Chondrocyte (in vitro differentiated cells): ENCODE measurements at places on chromosomes 5 and 9. TPM values are rescaled to one million over a fixed set of nuclear protein-coding genes. Genes with fewer than 3 reads are reported as not detected.

Gene PCDHGA6
- total RNA-seq: 0.38 to 0.65 TPM (median 0.45 TPM) in 3 replicates

Gene KIF4B
- total RNA-seq: 0.07 TPM in 1 of 3 replicates, not detected in the others

Gene SAXO1
- 0.17 TPM in 1 of 3 replicates, not detected in the others for total RNA-seq

Gene SPATA6L
- 0.35 to 0.65 TPM (median 0.46 TPM) in 3 replicates for total RNA-seq

Gene WNT8A
- not detected in 3 replicates for total RNA-seq

DNA sequence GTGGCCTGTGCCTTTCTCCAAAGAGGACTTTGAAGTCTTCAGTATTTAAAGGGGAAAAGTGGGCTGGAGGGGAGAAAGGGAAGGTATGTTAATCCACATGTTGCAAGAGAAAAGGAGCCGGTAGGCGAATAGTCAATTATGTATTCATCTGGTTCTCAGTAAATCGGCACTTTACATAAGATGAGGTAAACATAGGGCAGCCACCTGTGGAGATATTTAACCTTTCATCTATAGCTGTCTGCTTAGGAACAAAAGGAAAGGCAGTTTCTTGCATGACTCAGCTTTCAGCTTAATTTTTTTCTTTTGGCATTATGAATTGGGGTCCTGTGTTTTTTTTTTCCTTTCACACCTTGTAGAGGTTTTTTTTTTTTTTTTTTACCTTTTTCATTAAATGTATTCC is 42.2 kb downstream of the FGD3 start:
- no peak overlapping the region for H3K27ac ChIP-seq
- H3K36me3 ChIP-seq: no peaks in the 10 kb centered on the region
- H3K4me1 ChIP-seq: peaks cover 9% of the 10 kb centered on the region
- H3K27me3 ChIP-seq: peaks cover 27% of the 10 kb centered on the region

DNA sequence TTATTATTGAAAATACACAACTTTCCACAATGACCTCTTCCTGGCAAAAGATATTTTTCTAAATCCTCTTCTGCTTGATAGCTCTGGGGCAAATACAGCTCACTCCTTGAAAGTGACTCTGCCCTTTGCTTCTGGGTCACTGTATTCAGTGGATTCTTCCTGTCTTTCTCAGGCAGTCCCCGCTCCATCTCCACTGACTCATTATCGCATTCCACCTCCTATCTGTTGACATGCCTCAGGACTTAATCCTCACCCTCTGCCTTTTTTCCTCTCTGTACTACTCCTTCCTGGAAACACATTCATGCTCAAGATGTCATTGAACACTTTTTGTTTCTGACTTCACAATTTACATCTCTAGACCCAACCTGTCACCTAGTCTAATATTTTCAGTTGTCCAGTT is 8.4 kb upstream of the RGS7BP start:
- no peak overlapping the region for H3K27ac ChIP-seq
- no peaks in the 10 kb centered on the region for H3K36me3 ChIP-seq
- H3K4me1 ChIP-seq: no peaks in the 10 kb centered on the region
- peaks cover 22% of the 10 kb centered on the region for H3K27me3 ChIP-seq
- H3K4me3 ChIP-seq: no peak overlapping the region

- DNase-seq: no peak
- H3K27me3 ChIP-seq: no peaks in the 10 kb centered on the region
- no peaks in the 10 kb centered on the region for H3K4me1 ChIP-seq
- H3K27ac ChIP-seq: no peak overlapping the region
- H3K36me3 ChIP-seq: peaks cover 11% of the 10 kb centered on the region
Measured at GRCh38 chr5:37792975-37793631, 46.7 kb downstream of the GDNF start.

DNA sequence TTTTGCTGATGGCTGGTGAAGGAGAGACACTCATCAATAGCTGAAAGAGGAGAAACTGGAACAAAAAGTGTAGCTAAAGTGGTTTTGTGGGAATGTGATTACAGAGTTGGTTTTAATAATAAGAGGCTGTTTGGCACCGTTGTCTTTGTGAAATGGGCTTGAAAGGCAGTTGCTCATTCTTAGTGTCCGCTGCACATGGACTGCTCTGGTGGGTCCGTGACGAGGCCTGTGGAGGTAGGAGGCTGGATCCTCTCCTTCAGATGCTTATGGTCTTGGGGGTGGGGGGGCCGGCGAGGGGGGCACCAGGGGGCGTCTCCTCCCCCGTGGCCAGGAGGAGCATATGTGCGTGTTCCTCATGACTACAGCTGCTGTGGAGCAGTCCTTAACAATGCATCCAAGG is 29.8 kb downstream of the FUBP3 start:
- no peak overlapping the region for H3K4me3 ChIP-seq
- no peak for DNase-seq
- H3K4me1 ChIP-seq: peaks cover 7% of the 10 kb centered on the region
- no peaks in the 10 kb centered on the region for H3K27me3 ChIP-seq
- H3K36me3 ChIP-seq: peaks cover 14% of the 10 kb centered on the region
- no peak overlapping the region for H3K27ac ChIP-seq

- no peak overlapping the region for H3K4me3 ChIP-seq
- no peak overlapping the region for H3K27ac ChIP-seq
- H3K36me3 ChIP-seq: no peaks in the 10 kb centered on the region
- peaks cover 36% of the 10 kb centered on the region for H3K27me3 ChIP-seq
Measured at GRCh38 chr9:101311758-101312420, 72.9 kb downstream of the BAAT start.

DNA sequence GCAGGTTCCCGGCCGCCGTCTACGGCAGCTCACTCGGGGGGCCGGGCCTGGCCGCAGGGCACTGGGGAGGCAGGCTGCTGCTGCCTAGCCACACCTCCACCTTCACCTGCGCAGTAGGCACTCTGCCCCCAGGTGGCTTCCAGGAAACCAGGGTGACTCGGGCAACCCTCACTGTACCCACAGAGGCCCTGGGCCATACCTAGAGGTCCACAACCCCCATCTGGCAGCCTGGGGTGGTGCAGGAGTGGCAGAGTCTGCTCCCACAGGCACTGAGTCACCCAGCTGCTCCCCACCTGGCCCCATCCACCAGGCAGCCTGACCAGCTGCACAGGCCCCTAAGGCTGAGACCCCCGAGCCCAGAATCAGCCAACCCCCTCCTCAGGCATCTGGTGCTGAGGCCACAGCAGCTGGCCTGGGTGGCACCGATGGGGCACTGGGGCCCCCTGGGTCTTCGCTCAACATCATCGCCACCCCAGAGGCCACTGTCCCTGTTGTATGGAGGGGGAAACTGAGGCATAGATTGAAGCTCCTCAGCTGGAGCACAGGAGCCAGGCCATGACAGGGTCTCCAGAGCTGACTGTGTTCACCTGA is 70.2 kb downstream of the KCNT1 start:
- no peak for DNase-seq
- no peak overlapping the region for H3K27ac ChIP-seq
- no peaks in the 10 kb centered on the region for H3K36me3 ChIP-seq
- H3K4me3 ChIP-seq: no peak overlapping the region
- H3K4me1 ChIP-seq: no peaks in the 10 kb centered on the region

DNA sequence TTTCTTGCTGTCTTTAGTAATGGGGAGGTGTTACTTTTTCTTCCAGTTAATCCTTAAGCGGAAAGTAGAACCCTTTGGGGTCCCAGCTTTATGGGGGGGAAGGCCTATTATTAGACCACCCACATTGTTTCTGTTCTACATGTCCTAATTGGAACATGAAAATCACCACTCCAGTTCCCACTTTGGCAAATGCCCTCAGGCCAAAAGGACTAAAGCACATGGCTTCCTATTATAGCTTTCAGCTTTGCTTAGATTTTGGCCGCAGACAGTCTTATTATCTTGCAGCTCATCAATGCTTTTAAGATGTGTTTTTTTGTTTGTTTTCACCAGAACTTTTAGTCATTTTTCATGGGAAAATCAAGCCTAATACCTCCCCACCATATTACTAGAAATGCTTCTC is 296.8 kb upstream of the ANKH start:
- peaks cover 2% of the 10 kb centered on the region for H3K36me3 ChIP-seq
- peaks cover 30% of the 10 kb centered on the region for H3K27me3 ChIP-seq
- DNase-seq: no peak
- no peak overlapping the region for H3K4me3 ChIP-seq

DNA sequence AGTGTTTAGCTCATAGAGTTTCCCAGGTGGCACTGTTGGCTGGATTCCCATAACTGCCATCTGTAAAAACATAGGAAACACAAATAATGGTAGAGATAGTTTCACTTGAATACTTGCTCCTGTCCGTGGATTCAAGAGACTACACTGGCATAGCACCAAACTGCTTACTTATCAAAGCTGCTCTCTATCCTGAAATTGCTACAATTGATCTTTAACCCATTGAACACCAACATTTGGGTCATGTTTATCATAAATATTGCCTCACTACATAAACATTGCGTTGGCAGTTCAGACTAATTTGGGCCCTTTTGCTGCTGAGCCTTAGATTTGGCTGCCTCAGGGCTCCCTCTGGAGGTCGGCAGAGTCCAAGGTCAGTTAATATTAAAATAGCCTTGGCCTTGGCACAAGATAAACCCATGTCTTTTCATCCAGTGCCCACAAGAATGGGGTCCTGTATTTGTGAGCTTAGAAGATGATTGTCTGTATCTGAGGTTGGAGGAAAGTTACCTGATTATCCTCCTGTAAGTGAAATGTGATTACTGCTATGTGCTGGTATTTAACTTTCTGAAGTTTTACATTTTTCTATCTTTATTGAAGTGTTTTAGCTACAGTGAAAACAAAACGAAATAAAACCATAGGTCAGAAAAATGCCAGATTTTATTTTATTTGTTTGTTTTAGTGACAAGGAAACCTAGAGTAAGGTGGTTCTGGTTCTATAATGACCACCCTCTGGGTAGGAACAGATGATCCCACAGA is 4.0 kb upstream of the RANBP3L start:
- no peak overlapping the region for H3K4me3 ChIP-seq
- H3K4me1 ChIP-seq: peaks cover 26% of the 10 kb centered on the region
- H3K27me3 ChIP-seq: peaks cover 9% of the 10 kb centered on the region
- H3K27ac ChIP-seq: no peak overlapping the region

DNA sequence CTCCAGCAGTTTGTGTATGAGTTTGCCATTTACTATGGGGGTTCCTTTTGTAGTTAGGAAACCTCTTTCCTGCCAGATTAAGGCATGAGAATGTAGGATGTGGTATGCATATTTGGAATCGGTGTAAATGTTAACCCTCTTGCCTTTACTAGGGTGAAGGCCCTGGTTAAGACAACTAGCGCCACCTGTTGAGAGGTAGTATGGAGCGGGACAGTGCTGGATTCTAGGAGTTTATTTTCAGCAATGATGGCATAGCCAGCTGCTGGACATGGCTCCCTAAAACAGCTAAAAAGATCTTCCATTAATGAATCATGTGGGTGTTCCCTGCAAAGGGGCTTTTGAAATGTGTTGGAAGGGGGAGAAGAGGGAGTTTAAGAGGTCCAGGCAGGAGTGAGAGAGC is 30.7 kb upstream of the GPX3 start:
- peaks cover 6% of the 10 kb centered on the region for H3K27me3 ChIP-seq
- no peaks in the 10 kb centered on the region for H3K4me1 ChIP-seq

DNA sequence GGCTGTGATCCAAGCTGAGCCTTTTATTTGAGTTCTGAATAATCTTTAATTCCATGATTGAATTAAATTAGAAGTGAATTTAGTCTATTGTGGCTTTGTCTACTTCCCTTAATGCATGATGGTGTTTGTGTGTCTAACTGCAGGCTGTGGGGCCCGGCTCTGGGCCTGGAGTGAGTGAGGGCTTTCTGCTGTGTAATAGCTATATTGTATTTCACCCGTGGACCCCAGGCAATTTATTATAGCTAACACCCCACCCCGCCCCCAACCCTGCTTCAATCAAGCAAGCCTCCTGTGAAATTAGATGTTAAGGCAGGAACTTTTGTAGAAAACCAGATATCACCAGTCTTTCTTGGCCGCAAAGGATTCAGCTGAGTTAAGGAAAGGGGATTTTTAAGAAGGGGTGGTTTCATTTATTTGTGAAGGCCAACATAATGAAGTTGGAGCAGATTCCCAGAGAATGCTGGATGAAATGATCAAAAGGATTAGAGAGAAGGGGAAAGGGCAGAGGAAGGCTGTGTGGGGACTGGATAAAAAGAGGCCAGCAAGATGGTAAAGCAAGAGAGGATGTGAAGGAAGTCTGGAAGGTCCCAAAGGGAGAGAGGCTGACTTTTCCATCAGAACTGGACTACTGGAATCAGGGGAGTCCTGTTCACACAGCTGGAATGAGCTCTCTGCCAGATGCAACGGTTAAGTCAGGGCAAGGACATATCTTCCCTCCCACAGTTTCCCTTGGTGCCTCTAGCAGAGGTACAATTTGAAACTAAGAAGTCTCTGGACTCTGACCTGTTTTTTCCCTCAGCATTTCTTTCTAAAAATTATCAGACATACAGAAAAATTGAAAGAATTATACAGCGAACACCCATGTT is 125.3 kb upstream of the SAP30L start:
- H3K27ac ChIP-seq: peak overlapping the region; percentile 70
- H3K27me3 ChIP-seq: no peaks in the 10 kb centered on the region
- no peak overlapping the region for H3K4me3 ChIP-seq

- no peak for DNase-seq
- H3K27me3 ChIP-seq: no peaks in the 10 kb centered on the region
- peak overlapping the region; percentile 93 for H3K27ac ChIP-seq
- H3K36me3 ChIP-seq: no peaks in the 10 kb centered on the region
- no peak overlapping the region for H3K4me3 ChIP-seq
- H3K4me1 ChIP-seq: peaks cover 85% of the 10 kb centered on the region
Measured at GRCh38 chr5:138870611-138871010, 4.5 kb downstream of the LRRTM2 start.

- peaks cover 5% of the 10 kb centered on the region for H3K36me3 ChIP-seq
- H3K27me3 ChIP-seq: no peaks in the 10 kb centered on the region
- H3K27ac ChIP-seq: peak overlapping the region; percentile 99
- H3K4me3 ChIP-seq: peak overlapping the region; percentile 99
- DNase-seq: peak; percentile 86
- H3K4me1 ChIP-seq: peaks cover 42% of the 10 kb centered on the region
Measured at GRCh38 chr5:139649082-139649991, 1.2 kb downstream of the CXXC5 start.

DNA sequence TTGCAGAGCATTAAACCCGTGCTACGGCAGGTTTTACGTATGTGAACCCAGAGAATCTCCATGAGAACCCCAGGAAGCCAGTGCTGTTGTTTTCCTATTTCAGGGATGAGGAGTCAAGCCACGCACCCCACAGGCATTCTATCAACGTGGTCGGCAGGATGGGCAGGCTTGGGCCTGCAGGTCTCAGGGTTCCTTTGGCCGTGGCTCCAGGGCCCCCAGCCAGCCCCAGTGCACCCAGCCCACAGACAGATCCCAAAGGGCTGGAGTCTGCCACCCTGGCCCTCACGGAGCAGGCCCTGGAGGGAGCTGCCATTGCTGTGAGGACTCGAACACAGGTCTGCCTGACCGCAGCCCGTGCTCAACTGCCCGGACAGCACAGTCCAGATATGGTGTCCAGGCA is 77.1 kb upstream of the STXBP1 start:
- no peak for DNase-seq
- peaks cover 63% of the 10 kb centered on the region for H3K4me1 ChIP-seq
- no peaks in the 10 kb centered on the region for H3K27me3 ChIP-seq
